Nephron progenitor cell (in vitro differentiated cells): ENCODE measurements at places on chromosomes 3 and 15.

DNA sequence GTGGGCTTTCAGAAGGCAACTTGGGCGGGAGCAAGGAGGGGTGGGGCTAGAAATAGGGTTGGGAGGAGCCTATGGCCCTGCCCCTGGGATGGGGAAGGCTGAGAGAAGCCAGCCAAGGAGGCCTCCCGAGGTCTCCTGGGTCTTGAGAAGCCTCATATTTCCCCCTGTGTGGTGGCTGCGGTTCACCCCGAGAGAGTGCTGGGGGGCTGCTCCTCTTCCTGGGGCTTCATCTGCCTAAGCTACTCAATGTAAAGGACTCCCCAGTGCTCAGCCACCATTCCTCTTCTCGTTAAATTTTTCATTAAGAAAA, 174.3 kb downstream of the SMAD6 start:
- H3K27me3 ChIP-seq: peaks cover 14% of the 10 kb centered on the region
- no peak overlapping the region for H3K4me3 ChIP-seq
- DNase-seq: no peak
- H3K36me3 ChIP-seq: no peaks in the 10 kb centered on the region
- no peak overlapping the region for H3K27ac ChIP-seq

DNA sequence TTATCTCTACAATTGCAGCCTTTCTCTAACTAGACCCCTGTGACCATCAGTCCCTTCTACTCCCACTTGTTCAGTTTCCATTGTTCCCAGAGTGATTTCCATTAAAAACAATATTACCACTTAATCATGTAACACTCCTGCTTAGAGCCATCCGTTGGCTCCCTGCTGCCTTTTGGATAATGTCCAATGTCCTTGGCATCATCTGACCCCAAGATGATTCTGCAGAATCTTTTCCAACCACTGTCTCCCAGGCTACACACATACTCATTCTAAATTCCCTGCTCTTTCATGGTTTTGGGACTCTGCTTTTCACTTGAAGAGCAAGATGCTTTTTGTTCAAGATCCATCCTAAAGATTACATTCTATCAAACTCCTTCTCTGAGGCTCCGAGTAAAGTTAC, 7.1 kb downstream of the KCNH8 start:
- no peak for DNase-seq
- no peaks in the 10 kb centered on the region for H3K36me3 ChIP-seq
- peaks cover 3% of the 10 kb centered on the region for H3K27me3 ChIP-seq
- H3K27ac ChIP-seq: no peak overlapping the region
- no peak overlapping the region for H3K4me3 ChIP-seq

DNA sequence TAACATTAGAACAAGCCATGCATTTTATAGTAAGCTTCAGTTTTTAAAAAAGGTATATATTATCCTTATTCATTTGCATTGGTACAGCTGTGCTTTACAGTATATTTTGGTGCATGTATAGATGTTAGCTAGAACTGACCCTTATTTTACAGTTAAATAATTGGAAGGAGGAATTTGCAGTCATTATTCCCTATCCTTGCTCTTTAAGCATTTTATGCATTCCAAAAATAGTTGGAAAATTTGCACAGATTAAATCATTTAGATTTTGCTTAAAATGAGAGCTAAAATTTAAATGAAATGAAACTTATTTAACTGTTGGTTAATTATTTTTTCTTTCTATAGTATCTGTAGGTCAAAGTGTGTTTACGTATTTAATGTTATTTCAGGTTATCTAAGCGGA, 667.1 kb downstream of the NAALADL2 start:
- no peaks in the 10 kb centered on the region for H3K36me3 ChIP-seq
- H3K4me1 ChIP-seq: no peaks in the 10 kb centered on the region
- no peak overlapping the region for H3K4me3 ChIP-seq

GRCh38 chr15:31160297-31160696, 58.8 kb upstream of the TRPM1 start:
- H3K4me3 ChIP-seq: no peak overlapping the region
- H3K4me1 ChIP-seq: peaks cover 25% of the 10 kb centered on the region
- DNase-seq: no peak
- peaks cover 3% of the 10 kb centered on the region for H3K27me3 ChIP-seq
- no peak overlapping the region for H3K27ac ChIP-seq

DNA sequence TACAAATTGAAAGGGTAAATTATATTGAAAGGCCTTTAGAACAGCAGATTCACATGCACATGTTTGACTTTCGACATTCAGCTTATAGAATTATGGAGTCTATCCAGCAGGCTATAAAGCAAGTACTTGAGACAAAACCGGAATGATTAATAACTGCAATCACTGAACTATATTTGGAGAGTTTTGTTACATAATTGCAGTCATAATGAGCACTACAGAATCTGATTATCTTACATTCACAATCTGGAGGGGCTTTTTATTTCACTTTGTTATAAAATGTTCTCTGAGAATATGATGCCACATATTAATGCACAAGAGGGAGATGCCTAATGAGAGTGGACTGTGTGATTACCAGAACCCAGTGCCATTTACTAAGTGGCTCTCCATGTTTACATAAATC, 64.3 kb downstream of the NSUN3 start:
- no peak for DNase-seq
- no peaks in the 10 kb centered on the region for H3K27me3 ChIP-seq
- H3K4me1 ChIP-seq: peaks cover 9% of the 10 kb centered on the region
